ENCODE measurements at places on chromosomes 12 and 14. TPM values are rescaled to one million over a fixed set of nuclear protein-coding genes. Genes with fewer than 3 reads are reported as not detected.

The FERMT2 gene
- 0.40 TPM for total RNA-seq

The OR6C6 gene
- not detected for total RNA-seq

DNA sequence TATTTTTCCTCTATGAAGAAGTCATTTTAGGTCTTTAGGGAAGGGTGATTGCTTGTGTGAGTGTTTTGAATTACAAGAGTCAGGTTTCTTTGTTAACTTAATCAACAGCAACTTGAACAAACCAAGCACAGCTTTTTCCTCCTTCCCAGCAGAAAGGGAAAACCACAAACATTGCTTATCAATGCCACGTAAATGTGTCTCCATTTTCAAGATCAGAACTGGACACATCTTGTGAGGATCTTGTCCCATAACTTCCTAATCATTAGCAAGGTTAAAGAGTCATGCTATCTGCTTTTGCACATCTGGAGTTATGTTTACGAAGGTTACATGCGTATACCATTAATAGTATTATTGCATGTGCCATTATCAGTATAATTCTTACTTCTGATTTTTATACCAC, 248.0 kb upstream of the FLRT2 start:
- H3K4me1 ChIP-seq = no peaks in the 10 kb centered on the region
- no peak for DNase-seq
- no peak overlapping the region for H3K27ac ChIP-seq
- H3K27me3 ChIP-seq = no peaks in the 10 kb centered on the region
- H3K4me3 ChIP-seq = no peak overlapping the region
- H3K36me3 ChIP-seq = no peaks in the 10 kb centered on the region

- no peaks in the 10 kb centered on the region for H3K27me3 ChIP-seq
- no peak for DNase-seq
- H3K4me1 ChIP-seq = peaks cover 47% of the 10 kb centered on the region
- no peak overlapping the region for H3K27ac ChIP-seq
- H3K36me3 ChIP-seq = peaks cover 41% of the 10 kb centered on the region
Measured at GRCh38 chr12:55820679-55821078, 2.8 kb downstream of the ORMDL2 start.

GRCh38 chr12:2531371-2531770, 263.4 kb upstream of the FKBP4 start:
- H3K4me1 ChIP-seq = peaks cover 11% of the 10 kb centered on the region
- no peaks in the 10 kb centered on the region for H3K36me3 ChIP-seq
- no peak for DNase-seq
- no peak overlapping the region for H3K4me3 ChIP-seq

Measured in activated CD4-positive, alpha-beta T cell treated with anti-CD3 and anti-CD28 coated beads, Interleukin-2, amount 10 ng/mL, durations not matched to agents 7 days and 5 days (primary cell).